Kasumi-1 (cell line): ENCODE measurements at places on chromosomes 12 and 14.

DNA sequence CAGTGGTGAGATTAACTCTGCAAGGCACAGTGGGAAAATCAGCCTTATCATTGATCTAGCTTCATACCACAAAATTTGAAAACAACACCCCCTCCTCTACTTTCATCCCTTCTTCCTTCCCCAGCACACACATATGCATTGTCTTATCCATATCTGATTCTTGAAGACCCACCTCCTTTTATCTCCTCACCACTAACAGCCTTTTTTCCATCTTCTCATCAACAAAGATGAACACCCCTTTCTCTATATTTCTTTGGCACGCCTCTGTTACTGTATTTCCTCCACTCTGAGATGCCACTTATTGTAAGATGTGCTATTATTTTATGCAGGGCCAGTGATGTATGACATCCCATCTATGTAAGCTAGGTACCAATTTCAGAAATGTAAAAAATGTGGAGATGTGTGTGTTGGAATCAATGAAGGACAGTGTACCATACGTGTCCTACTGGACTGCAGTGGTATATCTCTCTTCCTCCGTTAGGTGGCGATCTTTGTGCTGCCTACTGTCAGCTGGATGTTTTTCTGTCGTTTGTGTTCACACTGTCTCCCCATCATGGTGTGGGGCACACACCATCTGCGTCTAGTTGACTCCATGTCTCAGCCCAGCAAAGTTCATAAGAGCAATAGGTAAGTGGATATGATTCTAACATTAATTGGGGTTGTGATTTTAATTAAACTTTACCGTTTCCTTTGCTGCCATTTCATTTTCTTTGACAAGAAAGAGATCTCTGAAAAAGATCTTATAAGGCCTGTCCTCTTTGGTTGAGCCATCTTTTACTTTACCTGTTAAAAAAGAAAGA lies 24.0 kb downstream of the CCDC38 start:
- DNase-seq: peak; percentile 82

DNA sequence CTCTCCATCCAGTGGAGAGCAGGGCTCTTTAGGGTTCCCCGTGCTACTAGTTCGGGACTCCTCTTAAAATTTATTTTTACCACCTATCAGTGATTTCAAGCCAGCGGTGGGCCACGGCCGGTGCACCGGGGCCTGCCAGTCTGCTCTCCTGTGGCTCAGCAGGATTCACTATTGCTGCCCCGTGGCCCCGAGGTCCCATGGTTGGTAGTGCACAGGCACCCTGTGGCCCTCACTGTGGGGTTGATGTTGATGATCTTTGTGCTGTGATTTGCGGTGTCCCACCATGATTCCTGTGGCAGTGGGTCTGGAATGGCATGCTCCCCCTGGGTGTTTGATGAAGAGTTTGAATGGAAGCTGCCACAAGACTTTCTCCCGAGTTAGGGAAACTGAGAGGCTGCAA lies 12.6 kb upstream of the MEG3 start:
- DNase-seq: no peak

DNA sequence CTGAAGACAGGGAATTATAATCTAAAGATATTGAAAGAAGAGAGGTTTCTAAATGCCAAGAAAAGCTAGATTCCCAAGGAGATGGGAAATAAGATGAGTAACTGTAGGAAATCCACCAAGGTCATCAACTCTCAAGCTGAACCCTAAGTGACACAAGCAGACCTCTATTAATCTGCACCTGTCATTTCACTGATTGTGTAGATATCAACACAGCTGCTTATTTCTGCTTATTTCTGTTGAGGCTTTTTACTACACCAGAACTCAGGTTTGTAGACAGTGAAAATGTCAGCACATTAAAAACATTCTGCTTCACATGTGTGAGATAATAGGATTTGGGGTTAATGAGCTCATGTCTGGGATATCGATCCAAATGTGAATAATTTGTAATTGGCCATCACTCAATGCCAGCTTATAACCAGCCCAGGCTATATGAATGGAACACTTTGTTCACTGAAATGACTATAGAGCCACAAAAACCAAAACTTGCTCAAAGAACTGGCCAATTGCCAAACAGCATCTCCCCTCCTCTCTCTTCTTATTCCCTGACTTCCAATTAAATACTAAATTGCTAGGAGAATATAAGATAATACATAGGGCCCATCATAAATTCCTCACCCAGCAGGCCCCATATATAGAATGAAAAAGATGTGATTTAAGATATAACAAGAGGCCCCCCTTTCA lies 188.7 kb upstream of the ARID2 start:
- DNase-seq: no peak

GRCh38 chr12:94663071-94663470 lies 12.7 kb upstream of the TMCC3 start:
- no peak for DNase-seq

GRCh38 chr12:52156757-52157565 lies 34.9 kb downstream of the KRT80 start:
- peak; percentile 42 for DNase-seq

DNA sequence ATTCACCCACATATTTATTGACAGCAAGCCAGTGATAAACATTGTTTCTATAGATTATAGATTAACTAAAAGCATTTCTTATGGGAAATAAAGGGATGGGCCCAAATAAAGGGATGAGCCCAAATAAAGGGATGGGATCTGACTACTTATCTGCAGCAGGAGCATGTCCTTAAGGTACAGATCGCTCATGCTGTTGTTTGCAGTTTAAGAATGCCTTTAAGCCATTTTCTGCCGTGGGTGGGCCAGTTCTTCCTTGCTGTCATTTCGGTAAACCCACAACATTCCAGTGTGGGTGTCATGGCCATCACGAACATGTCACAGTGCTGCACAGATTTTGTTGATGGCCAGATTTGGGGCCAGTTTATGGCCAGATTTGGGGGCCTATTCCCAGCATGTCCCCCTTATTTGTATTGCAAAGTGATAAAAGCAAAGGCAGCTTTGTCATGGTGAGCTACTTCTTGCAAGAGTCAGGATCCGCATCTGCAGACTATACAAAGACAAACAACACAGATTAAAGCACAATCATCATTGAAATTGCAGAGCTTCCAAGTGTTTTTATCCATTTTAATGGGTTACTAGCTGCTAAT lies 700.7 kb downstream of the LRFN5 start:
- no peak for DNase-seq

DNA sequence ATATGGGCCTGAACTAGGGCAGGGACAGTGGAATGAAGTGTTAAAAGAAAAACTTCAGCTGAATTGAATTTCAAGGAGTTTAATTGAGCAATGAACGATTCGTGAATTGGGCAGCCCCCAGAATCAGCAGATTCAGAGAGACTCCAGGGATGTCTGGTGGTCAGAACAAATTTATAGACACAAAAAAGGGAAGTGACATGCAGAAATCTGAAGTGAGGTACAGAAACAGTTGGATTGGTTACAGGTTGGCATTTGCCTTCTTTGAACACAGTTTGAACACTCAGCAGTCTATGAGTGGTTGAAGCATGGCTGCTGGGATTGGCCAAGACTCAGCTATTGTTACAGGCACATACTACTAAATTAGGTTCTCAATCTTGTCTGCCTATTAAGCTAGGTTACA lies 9.7 kb upstream of the TBPL2 start:
- peak; percentile 13 for DNase-seq

- DNase-seq: no peak
Measured at GRCh38 chr14:103126873-103127304, 3.6 kb downstream of the TNFAIP2 start.
